ENCODE measurements at places on chromosomes 13 and 19.
A peak's percentile ranks its signal among the peaks of the same experiment; 100 is the strongest.

- no peak for DNase-seq
Observed at GRCh38 chr19:6038634-6039405, 60.9 kb upstream of the RANBP3 start.

GRCh38 chr19:19081642-19082151 is 17.9 kb downstream of the SLC25A42 start:
- DNase-seq: no peak

DNA sequence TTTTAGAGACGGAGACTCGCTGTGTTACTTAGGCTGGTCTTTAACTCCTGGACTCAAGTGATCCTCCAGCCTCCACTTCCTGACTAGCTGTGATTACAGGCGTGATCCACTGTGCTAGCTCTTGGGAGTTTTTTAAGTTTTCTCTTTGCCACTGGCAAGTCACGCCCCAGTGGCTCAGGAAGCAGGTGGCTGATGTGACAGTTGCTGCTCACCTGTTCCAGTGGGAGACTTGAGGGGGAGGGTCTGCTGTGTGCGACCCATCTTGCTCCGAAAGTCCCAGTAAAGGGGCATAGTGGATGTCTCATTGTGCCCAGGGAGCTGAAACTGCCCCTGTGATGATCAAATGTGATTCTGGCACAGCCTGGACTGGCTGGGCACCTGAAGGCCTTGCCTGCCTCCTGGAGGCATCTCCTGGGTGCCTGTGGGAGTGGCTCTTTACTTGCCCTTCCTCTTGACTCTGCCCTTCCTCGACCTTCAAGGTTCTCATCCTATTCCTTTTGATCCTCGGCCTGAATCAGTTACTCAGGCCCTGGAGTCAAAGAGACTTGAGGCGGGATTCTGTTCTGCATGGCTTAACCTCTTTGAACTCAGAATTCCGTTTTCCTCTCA is 7.8 kb downstream of the SMARCA4 start:
- no peak for DNase-seq

- no peak for DNase-seq
Observed at GRCh38 chr19:31013384-31014020, 335.7 kb downstream of the TSHZ3 start.

DNA sequence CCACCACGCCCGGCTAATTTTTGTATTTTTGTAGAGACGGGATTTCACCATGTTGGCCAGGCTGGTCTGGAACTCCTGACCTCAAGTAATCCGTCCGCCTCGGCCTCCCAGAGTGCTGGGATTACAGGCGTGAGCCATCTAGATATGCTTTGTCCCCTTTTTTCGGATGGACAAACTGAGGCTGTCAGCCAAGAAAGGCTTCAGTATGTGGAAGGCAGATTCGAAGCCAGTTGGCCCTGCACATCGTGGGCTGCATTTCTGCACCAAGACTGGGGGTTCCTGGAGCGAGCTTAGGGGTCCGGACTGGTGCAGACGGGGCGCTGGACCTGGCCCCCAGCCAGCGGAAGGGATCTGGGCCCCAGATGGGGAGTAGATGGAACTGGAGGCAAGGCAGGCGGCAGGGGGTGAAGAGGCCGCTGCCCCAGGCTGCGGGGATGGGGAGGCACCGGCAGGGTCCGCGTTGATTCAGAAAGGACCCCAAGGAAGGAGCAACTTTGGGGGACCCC is 9.7 kb upstream of the JUND start:
- DNase-seq: no peak

DNA sequence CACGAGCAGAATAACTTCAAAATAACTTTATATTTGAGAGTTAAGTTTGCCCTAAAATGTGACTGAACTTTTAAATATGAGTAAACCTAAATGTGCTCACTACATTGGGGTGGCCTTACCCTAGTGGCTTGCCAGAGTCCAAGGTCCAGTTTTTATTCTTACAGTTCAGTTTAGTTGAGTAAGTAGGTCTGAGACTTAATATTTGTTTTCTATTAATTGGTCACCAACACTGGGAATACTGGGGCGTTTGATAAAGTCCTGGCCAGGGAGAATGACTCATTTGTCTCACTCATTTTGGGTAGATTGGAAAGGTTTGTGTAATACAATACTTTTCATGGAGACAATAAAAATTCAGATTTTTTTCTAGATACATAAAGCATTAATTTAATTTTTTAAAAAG is 127.8 kb upstream of the SPATA13 start:
- no peak for DNase-seq

- no peak for DNase-seq
Observed at GRCh38 chr13:73903561-73903960, 230.6 kb downstream of the KLF12 start.

- no peak for DNase-seq
Observed at GRCh38 chr19:51514866-51515481, 13.4 kb upstream of the SIGLEC12 start.

- no peak for DNase-seq
Observed at GRCh38 chr19:12726988-12727316, 3.2 kb upstream of the TNPO2 start.

GRCh38 chr19:7665076-7665475 is 3.8 kb upstream of the RETN start:
- DNase-seq: peak; percentile 19

DNA sequence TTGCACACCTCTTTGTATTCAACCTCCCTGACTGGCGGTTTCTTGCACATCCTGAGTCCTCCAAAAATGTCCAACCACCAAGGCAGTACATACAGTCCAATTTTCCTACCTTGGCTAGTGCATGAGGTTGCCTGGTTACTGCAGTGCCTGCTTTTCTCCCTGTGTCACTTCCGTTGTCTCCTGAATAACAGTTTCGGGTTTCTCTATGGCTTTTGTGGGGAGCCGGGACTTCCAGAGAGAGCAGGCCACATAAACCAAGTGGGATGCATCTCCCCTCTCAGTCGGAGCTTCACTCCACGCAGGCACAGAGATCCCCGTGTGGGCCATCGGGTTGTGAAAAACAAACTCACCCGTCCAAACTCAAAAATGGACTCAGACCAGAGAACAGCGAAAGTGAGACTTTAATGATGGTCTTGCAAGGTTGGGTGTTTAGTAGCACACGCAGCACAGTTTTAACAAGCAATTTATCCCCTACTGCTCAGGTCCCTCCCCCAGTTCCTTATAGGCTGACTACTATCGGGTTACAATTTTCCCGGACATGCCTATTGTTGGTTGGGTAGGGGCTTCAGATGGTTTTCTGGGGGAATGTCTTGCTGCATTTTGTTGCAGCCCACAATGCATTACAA is 173.1 kb downstream of the POU4F1 start:
- DNase-seq: no peak
